ENCODE measurements at places on chromosomes 6 and 20. TPM values are rescaled to one million over a fixed set of nuclear protein-coding genes. Genes with fewer than 3 reads are reported as not detected.

The FAXC gene
- total RNA-seq, result 26.7 TPM

GRCh38 chr6:27312950-27313271 is 838 bp upstream of the POM121L2 start:
- peak overlapping the region; percentile 84 for H3K4me3 ChIP-seq
- no peak for DNase-seq
- peaks cover 82% of the 10 kb centered on the region for H3K27me3 ChIP-seq
- H3K36me3 ChIP-seq, result peaks cover 4% of the 10 kb centered on the region
- H3K4me1 ChIP-seq, result peaks cover 10% of the 10 kb centered on the region
- no peak overlapping the region for H3K27ac ChIP-seq

- H3K27ac ChIP-seq, result no peak overlapping the region
- no peaks in the 10 kb centered on the region for H3K27me3 ChIP-seq
- no peaks in the 10 kb centered on the region for H3K36me3 ChIP-seq
- DNase-seq, result no peak
- H3K4me1 ChIP-seq, result no peaks in the 10 kb centered on the region
Measured at GRCh38 chr6:8683204-8683603, 247.9 kb upstream of the SLC35B3 start.

- H3K27me3 ChIP-seq, result no peaks in the 10 kb centered on the region
- peaks cover 9% of the 10 kb centered on the region for H3K4me1 ChIP-seq
- no peak overlapping the region for H3K27ac ChIP-seq
- H3K4me3 ChIP-seq, result no peak overlapping the region
- no peak for DNase-seq
Measured at GRCh38 chr6:69789578-69789977, 7.2 kb downstream of the LMBRD1 start.

DNA sequence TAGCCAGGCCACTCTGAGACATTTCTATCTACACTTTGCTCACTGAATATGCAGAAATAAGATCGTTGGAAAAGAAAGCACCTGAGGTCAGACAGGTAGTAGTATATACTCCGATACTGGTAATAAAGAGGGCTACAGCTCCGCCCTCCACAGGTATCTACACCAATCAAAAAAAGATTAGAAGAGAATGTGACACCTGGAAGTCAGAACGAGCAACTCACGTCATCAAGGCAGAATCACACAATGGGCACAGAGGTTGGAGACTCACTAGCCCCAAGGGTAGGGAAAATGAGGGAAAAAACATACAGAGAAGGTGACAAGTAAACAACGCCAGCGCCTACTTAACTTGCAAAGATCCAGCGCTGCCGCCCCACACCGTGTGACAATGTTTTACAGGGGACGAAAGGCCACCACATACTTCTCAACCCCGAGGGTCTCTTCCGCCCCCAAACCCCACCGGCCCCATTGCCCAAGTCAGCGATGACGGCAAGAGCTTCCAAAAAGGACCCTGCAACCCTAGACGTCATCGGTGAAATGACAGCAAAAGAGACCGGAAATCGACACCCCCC is 653 bp downstream of the LMBRD1 start:
- DNase-seq, result no peak
- H3K36me3 ChIP-seq, result peaks cover 4% of the 10 kb centered on the region

DNA sequence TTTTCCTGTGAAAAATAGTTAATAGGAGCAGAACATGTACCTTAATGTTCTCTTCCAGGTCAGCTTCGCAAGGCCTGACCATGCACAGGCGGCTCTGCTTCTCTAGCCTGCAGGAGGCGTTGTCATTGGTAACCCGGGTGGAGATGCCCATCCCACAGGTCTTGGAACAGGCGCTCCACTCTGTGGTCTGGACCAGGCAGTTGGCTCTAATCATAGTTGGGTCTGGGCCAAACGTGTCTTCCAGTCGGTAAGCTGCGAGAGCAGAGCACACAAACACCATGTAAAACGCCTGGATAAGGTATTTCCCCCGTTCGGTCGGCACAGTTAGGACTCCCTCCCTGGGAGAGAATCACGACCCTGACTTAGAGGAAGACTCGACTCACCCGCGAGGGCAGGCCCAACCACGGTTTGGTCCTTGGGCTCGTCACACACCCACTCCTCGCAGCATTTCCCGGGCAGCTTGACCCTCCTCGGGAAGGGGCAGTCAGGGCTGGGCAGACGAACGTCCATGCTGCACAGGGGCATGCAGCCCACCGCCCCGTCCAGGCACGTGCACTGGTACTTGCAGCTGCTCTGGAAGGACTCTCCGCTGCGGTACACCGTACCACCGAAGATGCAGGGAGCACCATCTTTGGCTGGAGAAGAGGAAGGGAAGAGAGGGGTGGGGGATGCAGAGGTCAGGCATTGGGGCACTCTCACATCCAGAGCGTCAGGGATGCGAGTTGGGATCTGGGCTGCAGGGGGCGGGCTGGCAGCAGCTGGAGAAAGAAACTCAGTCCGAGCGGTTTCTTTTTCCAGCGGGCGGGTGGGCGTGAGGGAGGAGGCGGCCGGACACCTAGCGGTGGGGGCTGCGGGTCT is 1.0 kb downstream of the CCN2 start:
- peak; percentile 74 for DNase-seq
- peaks cover 2% of the 10 kb centered on the region for H3K36me3 ChIP-seq
- peak overlapping the region; percentile 94 for H3K4me3 ChIP-seq
- no peaks in the 10 kb centered on the region for H3K27me3 ChIP-seq
- H3K4me1 ChIP-seq, result peaks cover 67% of the 10 kb centered on the region

The C20orf204 gene
- total RNA-seq, result 2.3 TPM

DNA sequence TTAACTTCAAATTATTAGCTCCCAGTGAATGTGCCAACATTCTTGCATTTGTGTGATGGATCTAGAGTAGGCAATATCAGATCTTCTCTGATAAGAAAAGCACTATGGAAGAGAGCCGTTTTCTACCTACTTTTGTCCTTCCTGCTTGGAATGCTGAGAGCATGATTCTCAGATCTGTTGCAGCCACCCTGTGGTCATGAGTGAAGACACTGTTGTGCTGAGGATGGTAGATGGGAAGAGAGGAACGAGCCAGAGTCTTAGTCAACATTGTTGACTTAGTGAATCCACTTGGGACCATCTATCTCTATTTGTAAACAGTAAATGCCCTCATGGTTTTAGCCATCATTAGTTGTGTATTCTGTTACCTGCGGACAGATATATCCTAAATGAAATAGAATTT is 202.6 kb downstream of the CD109 start:
- H3K4me1 ChIP-seq, result no peaks in the 10 kb centered on the region
- no peaks in the 10 kb centered on the region for H3K27me3 ChIP-seq
- peaks cover 3% of the 10 kb centered on the region for H3K36me3 ChIP-seq
- DNase-seq, result no peak
- H3K4me3 ChIP-seq, result no peak overlapping the region

GRCh38 chr6:72968704-72969103 is 256.6 kb downstream of the KHDC1L start:
- no peaks in the 10 kb centered on the region for H3K36me3 ChIP-seq
- H3K4me3 ChIP-seq, result no peak overlapping the region
- H3K4me1 ChIP-seq, result no peaks in the 10 kb centered on the region
- DNase-seq, result no peak

The CST1 gene
- total RNA-seq, result not detected

All from neural crest cell (in vitro differentiated cells).